Globus pallidus (tissue), 1 donor: ENCODE measurements at places on chromosomes 6 and 20.
A peak's percentile ranks its signal among the peaks of the same experiment; 100 is the strongest.

DNA sequence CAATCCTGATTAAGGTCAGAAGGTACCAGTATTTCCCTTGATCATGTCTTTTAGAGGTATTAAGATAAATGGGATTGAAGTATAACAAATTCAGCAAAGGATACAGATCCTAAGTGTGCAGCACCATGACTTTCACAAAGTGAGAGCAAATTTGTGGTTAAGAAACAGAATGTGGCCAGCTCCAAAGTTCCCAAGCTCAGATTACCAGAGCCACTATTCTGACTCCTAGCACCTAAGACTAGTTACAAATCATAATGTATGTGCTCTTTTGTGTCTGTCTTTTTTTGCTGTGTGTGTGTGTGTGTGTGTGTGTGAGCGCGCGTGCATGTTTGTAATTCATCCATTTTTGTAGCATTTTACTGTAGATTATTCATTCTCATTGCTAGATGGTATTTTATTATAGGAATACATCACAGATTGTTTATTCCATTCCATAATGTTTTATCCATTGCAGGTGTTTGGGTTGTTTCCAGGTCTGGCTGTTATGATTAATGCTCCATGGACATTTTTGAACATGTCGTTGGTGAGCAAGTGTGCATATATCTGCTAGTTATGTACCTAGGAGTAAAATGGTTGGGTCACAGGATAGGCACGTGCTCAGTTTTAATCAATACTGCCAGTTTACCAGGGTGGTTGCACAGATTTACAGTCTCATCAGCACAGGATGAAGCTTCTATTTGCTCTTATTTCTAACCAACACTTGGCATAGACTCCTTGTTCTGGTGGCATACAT lies 314.0 kb upstream of the JAG1 start:
- no peak for DNase-seq

DNA sequence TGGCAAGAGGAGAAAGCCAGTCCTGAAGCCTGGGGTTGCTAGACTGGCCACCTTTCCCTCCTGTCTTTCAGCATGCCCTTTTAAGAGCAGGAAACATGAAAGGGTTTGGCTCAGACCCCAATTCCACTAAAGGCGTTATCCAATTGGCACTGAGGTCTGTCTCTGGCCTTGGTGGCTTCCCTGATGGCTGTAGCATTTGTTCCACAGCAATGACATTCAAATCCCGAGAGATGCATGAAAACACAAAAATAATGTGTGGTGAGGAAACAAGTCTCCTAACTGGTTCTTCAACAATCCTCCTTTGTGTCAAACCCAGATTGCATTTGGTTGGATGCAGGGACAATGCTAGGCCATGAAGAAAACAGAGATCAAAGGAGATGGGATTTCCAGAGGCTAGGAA lies 56.5 kb upstream of the ADTRP start:
- DNase-seq = no peak

GRCh38 chr6:14910692-14911547 lies 334.9 kb upstream of the JARID2 start:
- peak; percentile 56 for DNase-seq

DNA sequence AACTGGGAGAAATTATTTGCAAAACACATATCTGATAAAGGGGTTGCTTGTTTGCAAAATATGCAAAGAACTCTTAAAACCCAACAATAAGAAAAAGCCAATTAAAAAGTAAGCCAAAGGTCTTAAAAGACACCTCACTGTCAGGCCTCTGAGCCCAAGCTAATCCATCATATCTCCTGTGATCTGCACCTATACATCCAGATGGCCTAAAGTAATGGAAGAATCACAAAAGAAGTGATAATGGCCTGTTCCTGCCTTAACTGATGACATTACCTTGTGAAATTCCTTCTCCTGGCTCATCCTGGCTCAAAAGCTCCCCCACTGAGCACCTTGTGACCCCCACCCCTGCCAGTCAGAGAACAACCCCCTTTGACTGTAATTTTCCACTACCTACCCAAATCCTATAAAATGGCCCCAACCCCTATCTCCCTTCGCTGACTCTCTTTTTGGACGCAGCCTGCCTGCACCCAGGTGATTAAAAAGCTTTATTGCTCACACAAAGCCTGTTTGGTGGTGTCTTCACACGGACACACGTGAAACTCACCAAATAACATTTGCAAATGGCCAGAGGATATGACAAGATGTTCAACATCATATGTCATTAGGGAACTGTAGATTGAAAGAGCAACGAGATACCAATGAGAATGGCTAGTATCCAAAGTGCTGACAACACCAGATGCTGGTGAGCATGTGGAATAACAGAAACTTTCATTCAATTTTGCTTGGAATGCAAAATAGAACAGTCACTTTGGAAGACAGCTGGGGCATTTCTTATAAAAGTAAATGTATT lies 565.0 kb upstream of the ADGRB3 start:
- no peak for DNase-seq

DNA sequence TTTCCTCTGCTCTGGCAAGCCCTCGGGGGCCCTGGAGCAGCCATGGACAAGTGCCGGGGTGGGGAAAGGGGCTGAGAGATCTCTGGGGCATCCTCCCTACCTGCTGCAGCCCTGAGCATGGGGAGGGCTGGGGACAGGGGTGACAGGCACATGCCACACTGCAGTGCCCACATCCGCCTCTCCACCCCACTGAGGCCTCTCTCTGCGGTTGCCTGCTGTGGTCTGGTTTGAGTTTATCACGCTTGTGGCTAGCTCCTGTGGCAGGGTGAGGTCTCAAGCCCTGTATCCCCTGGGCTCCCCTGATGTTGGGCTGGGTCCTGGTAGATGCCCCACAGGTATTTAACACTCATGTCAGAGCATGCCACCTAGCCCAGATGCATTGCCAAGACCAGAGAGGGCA lies 52.9 kb upstream of the MLN start:
- no peak for DNase-seq

- DNase-seq = no peak
Measured at GRCh38 chr20:42063141-42063540, 445.0 kb upstream of the CHD6 start.

DNA sequence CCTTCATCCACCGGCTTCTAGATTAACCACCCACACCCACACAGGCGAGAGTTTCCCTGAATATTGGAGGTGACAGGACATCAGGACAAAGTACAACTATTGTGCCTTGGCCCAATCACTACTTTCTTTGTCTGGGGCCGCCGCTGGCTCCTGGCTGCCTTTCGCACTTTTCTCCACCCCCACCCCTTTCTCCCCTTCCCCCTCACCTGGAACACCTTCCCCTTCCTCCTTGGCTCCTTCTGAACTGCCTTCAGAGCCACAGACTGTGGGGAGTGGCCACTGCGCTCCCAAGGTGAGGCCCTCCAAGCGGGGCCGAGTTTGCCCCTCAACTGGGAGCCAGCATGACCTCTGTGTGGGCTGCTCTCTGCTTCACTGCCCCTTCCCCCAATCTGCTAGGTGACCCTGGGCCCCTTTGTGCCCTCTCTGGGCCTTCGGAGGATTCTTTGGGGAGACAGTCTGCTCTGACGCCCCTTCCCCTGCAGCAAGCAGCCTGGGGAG lies 3.0 kb upstream of the VEGFA start:
- no peak for DNase-seq

- no peak for DNase-seq
Measured at GRCh38 chr6:79617518-79617941, 13.6 kb upstream of the SH3BGRL2 start.

DNA sequence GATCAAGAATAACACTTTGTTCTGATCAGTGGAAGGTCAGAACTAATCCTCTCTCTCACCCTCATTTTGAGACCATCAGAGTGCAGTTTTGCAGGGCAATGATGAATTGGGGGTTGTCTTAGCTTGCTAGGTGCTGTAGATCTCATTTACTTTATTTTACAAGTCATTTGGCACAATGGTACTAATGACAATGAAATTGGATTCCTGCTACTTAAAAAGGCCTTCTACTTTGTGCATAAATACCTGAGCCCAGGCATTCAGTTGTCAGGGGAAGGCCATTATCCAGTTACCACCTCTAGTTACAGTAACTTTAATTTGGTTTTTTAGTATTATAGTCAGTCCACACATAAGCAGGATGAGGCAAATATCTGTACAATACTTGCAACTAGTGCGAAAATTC lies 240.0 kb downstream of the HDGFL1 start:
- no peak for DNase-seq

DNA sequence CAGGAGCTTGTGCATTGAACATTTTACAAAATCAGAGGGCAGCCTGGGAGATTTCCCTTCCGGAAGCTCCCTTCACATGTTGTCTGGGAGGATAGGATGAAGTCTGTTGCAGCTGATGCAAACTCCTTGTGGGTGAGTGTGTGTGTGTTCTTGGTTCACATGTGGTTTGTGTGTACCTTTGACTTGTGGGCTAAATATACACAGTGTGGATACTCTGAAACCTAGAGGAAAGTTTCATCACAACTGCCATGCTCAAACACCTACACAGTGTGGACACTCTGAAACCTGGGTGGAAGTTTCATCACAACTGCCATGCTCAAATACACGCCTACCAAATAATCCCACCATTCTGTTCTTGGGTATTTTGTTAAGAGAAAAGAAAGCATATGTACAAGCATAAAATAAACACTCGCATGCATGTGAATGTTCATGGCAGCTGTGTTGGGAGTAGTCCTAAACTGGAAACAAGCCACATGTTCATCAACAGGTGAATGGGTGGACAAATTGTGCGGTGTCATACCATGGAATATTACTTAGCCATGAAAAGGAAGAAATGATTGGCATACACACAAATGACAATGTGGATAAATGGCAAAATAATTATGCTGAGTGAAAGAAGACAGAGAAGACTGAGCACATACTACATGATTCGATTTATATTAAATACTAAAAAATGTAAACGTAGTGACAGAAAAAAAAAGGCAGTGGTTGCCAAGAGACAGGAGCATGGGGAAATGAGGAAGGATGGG lies 1.8 kb downstream of the SCP2D1 start:
- no peak for DNase-seq

GRCh38 chr6:167794161-167795157 lies 32.3 kb upstream of the AFDN start:
- no peak for DNase-seq

DNA sequence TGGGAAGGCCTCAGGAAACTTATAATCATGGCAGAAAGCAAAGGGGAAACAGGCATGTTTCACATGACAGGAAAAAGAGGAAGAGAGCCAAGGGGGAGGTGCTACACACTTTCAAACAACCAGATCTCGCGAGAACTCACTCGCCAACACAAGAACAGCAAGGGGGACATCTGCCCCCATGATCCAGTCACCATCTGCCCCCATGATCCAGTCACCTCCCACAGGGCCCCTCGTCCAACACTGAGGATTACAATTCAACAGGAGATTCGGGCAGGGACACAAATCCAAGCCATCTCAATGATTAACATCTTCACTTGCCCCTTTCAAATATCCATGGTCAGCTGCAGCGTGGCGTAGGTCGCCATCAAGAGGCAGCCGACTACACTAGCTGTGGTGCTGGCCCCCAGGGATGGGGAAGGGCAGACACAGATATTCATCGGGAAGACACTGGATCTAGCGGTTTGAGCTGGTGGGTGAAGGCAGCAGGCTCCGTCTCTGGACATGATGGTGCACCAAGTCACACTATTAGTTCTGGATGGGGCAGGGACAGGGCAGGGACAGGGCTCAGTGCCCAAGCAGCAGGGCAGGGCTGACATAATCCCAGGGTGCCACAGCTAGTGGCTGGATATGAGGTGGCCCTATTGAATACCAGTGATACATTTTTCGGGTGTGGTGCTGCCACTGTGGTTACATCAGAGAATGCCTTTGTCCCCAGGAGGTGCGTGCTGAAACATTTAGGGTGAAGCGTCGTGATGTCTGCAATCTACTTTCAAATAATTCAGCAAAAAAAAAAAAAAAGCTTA lies 31.6 kb downstream of the TUBB2B start:
- DNase-seq = peak; percentile 41

DNA sequence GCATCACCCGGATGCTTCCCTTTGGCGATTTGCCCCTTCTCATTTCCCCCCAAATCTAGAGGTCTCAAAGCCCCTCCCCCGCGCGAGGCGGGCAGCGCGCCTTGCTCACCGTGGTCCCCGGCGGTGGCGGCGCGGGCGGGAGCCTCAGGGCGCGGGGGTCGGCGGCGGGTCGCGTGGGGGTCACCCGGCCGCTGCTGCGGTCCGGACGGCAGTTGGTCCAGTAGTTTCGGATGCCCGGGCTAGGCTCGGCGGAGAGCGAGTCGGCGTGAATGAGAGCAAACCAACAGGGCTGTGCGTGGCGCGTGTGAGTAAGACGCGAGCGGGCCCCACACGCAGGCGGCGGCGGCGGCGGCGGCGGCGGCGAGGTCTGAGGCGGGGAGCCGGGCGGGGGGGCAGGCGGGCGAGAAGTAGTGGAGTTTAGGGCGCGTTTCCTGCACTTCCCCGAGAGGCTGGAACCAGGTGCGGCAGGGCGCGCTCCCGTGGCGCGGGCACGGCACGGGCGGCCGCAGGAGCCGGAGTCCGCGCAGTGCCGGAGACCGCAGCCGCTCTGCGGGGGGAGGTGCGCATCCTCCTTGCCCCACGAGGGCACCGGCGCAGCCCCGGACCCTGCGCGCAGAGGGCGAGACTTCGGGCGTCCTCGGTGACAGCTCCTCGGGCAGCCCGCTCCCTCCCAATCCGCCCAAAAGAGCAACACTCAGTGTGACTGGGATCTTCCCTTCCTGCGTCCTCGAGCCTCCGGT lies 567 bp downstream of the HS3ST5 start:
- DNase-seq = peak; percentile 59

DNA sequence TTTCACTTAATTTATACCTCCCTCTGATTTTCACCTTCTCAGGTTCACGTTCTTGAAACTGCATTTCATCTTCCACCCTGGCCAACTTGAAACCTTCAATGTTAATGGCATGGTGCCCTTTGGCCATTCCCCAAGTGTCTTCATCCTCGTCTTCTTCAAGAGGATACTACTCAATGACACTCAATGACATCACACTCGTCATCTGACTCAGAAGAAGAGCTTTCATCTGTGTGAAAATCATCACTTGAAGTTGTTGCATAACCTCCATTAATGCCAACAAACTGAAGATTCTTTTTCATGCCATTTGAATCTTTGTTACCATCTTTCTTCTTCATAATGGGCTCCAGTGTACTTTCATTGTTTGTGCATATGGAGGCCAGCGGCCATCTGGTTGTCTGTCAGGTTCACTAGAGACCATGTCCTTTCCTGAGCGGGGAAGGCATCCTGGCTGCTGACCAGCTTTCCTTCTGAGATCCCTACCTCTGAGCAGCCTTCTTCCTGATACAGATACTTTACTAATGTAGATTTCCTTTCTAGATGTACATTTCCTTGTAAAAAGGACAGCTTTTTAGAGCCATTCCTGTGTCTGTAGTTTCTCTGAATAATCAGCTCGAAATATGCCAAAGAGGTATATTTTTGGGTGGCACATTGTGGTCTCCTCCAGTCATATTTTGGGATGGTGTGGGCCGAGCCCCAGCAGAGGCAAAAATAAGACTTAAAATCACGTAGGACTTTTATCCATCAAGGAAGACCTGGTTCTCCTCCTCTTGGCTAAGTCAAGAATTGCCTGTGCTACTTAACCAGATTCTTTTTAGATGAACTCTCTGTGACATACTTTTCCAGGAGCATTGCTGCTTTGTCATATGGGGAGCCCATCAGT lies 21.3 kb downstream of the TRMT6 start:
- no peak for DNase-seq

GRCh38 chr6:158668707-158669103 lies 18.9 kb downstream of the SYTL3 start:
- DNase-seq = no peak

GRCh38 chr6:117538615-117539014 lies 56.1 kb downstream of the DCBLD1 start:
- DNase-seq = no peak

GRCh38 chr20:44540834-44541233 lies 19.0 kb upstream of the SERINC3 start:
- no peak for DNase-seq
